ENCODE measurements at places on chromosomes 16 and 17.

DNA sequence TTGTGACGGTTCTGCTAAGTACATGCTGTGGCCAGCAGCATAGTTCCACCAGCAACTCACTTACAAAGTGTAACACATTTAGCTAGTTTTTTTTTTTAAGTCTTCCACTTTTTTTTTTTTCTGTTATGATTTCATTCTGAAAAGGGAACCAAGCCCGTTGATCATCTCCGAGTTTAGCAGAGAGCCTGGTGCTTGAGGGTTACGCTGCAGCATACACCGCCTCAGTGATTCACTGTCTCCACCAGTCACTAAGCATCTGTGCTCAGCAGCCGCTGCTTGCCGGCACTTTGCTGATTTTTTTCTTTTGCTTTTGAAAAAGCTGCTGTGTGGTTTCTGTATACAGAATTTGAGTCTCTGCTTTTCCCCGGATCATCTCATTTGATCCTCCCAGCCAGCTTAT is 194.5 kb upstream of the CDH13 start:
- DNase-seq = no peak

DNA sequence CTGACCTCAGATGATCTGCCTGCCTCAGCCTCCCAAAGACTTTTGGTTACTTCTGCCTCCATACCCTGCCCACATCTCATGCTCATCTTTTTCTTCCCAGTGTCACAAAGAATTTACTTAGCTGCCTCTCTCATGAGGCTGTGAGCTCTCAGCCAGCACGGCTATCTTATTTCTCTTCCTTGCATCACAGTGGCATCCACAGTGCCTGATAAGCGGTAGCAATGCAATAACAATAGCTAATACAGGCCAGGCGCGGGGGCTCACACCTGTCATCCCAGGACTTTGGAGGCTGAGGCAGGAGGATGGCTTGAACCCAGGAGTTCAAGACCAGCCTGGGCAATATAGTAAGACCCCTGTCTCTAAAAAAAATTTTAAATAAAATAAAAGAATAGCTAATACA is 15.5 kb upstream of the MARVELD3 start:
- DNase-seq = no peak

- no peak for DNase-seq
Measured at GRCh38 chr16:89798832-89799370, 17.5 kb downstream of the FANCA start.

- no peak for DNase-seq
Measured at GRCh38 chr17:62064791-62065563, at the start of gene MED13. Gene MED13, minus strand, starts transcription at chr17:62065278. Its CDS starts 73 bp downstream, at chr17:62065205.

- DNase-seq = no peak
Measured at GRCh38 chr17:44354582-44355561, 8.8 kb downstream of the FAM171A2 start.

- no peak for DNase-seq
Measured at GRCh38 chr17:74607221-74607620, 15.1 kb upstream of the CD300LD start.

GRCh38 chr17:42116705-42117396 is 4.3 kb downstream of the KAT2A start:
- DNase-seq = no peak

- DNase-seq = peak; percentile 93
Measured at GRCh38 chr17:7887038-7887481, 1.5 kb upstream of the CHD3 start.

GRCh38 chr17:29240477-29240876 is 6.2 kb upstream of the CRYBA1 start:
- no peak for DNase-seq

- no peak for DNase-seq
Measured at GRCh38 chr17:74839990-74840852, 19.5 kb downstream of the GRIN2C start.

GRCh38 chr17:32493571-32493970 is 6.8 kb downstream of the CDK5R1 start:
- no peak for DNase-seq

DNA sequence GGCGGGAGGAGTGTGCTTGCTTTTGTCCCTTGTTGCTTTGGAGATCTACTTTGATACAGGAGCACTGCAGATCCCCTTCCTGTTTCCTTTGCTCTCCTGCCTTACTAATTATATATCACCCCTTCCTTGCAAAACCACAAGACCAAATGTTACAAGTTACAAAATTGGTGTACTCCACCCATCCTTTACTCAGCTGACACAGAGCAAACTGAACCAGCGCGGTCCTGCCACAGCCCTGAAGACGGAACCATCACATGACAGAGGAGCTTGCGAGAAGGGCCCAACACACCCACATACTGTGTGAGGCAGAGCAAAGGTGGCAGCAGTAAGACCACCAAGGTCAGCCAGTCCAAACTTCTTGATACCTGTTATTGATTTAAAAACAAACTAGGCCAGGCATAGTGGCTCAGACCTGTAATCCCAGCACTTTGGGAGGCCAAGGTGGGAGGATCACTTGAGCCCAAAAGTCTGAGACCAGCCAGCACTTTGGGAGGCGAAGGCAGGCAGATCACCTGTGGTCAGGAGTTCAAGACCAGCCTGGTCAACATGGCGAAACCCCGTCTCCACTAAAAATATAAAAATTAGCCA is 33.2 kb downstream of the CYTH1 start:
- DNase-seq = no peak

DNA sequence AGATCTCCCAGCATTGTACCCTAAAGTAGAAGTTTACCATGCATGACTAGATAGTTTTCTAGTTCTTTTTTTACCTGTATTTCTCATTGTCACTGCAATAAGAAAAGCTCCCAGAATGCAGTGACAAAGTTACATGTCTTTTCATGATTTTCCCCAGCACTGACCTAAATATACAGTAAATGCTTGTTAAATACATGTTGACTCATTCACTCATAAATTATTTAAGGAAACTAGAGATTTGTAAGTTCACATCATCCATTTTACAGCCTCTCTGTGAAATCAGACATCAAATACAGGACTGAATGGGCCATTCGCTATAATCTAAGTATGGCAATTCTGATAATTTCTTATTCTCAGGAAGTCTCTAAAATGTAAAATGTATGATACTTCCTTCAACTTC is 258.9 kb upstream of the AXIN2 start:
- DNase-seq = no peak

- no peak for DNase-seq
Measured at GRCh38 chr16:31196324-31197088, 6.1 kb downstream of the PYCARD start.

DNA sequence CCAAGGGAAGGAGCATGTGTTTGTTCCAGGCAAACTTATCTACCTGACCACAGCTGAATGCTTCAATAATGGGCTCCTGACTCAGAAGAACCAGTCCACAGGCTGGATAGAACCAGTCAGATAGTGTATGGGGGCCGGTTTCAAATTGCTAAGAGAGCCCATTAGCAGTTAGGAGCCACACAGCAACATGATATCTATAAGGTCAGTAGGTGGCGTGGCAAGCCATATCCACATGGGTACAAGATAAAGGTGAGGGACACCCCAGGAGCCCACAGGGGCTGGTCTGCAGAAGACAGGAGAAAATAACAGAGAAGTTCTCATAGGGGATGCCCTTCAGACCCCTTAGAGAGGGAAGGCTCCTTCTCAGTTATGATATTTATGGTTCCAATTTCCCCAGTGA is 31.6 kb upstream of the CDRT15 start:
- no peak for DNase-seq

DNA sequence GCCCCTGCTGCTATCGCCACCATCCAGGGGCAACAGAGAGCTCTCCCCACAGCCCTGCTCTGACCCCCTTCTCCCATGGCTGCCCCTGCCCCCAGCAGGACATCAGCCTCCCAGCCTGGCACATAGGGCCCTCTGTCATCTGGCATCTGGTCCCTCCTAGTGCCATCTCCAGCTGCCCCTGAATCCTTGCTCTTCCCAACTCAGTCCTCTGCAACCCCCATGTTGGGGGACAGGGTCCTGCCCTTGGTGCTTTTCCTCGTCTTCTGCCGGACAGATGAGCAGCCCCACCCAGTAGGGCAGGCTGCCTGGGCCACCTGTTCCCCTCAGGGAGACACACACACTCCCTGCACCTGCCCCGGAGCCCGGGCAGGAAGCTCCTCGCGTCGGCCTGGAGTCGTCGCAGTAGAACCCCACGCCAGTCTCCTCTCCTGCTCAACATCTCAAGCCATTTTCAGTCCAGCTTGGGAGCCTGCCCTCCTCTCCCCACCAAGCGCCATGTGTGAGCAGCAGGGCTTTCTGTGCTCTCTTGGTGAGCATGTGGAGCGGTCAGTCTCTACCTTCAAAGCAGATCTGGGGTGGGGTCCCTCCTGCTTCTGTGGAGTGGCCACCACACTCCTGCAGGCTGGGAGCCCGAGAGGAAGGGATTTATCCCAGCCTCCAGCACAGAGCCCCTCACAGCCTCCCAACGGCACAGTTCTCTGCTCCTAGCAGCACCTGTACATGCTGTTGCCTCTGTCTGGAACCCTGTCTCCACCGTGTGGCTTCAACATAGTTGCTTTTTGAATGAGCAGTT is 28.2 kb downstream of the TNFRSF13B start:
- no peak for DNase-seq

DNA sequence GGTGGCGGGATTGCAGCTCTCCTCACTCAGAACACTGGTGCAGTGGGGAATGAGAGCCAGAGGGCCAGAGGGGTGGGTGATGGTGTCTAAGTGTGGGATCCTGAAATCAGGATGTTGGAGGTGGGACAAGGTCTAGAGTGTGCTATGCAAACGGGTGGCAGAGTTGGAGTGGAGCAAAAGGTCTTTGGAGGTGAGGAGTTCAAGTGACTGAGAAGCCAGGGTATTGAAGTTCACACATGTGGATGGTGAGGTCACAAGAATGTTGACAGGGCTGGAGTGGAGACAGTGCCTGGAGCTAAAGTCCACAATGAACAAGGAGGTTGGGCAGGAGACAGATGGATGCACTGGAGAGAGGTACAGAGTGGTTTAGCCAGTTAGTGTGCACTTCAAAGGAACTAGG is 38.3 kb upstream of the MAP3K14 start:
- DNase-seq = no peak

DNA sequence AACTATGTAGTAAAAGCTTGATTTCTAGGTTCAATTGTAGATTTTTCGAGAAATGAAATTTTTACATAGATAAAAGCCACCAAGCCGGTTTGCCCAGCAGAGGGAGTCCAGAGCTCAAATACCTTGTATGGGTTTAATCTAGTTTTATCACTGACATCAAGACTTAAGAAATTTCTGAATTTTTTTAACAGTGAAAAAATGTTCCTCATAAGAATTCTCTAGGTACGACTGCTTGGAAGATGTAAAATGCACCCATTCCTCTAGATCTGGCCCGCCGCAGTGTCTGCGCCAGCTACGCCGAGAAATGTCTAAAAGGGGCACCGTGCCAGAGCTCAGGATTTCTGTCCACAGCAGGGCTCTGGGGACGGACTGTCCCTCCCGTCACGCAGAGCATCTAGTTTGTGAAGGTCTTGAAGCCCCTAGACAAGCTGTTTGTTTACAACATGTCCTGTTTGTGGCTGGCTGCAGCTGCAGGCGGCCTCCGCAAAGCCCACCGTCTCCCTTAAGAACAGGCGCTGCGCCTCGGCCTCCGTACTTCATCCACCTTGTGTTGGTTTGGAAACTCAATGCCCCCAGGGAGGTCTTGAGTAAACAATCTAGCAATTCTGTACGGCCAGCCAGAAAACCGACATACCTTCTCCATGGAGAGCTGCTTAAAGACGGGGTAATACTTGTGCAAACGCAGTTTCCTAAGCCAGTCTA is 24.8 kb downstream of the MAP1LC3B start:
- DNase-seq = no peak

DNA sequence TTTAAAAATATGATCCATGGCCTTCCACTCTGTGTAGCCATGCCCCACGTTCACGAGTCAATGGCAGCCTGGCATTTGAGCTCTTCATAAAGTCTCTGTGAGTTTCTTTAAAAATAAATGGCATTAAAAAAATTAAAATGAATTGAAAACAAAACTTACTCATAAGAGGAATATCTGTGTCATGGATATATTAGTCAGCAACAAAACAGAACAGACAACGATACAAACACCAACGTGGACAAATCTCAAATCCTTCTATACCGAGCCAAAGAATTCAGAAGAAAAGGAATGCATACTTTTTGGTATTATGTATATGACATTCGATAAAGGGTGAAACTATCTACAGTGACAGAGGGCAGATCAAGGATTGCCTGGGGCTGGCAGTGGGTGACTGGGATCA is 8.2 kb upstream of the CMIP start:
- no peak for DNase-seq

DNA sequence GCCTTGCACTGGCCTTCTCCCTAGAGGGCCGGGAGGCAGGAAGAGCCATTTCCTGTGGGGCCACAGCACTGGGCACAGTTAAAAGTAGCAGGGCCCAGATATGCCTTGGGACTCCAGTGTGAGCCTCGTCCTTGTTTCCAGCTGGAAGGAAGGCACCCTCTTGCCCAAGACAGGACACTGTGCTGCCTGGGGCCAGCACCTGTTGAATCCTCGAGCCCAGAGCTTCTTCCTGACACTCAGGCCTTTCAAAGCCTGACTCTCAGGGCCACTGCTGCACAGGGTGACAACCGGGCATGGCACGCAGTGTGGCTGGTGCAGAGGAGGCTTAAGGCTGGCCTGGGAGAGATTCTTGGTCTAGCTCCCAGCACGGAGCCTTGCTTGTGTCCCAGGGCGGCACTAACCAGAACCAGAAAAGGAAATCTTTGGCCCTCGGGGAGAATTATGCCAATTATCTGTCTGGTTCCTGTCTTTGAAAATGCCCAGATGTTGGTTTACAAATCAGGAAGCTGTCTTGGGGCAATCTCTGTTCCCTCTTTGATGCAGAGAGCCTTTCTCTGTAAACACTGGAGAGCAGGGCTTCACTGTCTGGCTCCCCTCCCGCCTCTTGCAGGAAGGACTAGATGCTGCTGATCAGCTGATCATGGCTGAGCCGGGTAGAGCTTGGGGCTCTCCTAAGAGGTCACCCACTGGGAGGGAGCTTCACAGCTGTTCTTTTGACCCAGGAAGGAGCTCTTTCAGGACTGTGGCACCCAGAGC is 11.1 kb downstream of the LDHD start:
- DNase-seq = no peak

GRCh38 chr16:29663016-29663806 is at the start of gene SPN:
Gene SPN, plus strand, starts transcription at chr16:29663247. Its CDS starts 482 bp downstream, at chr16:29663729.
- no peak for DNase-seq

GRCh38 chr17:20246692-20247091 is 220.6 kb downstream of the LGALS9B start:
- no peak for DNase-seq

- DNase-seq = no peak
Measured at GRCh38 chr16:82888591-82889001, 261.8 kb downstream of the CDH13 start.

GRCh38 chr17:64580384-64581315 is 73.9 kb downstream of the CEP95 start:
- DNase-seq = no peak

DNA sequence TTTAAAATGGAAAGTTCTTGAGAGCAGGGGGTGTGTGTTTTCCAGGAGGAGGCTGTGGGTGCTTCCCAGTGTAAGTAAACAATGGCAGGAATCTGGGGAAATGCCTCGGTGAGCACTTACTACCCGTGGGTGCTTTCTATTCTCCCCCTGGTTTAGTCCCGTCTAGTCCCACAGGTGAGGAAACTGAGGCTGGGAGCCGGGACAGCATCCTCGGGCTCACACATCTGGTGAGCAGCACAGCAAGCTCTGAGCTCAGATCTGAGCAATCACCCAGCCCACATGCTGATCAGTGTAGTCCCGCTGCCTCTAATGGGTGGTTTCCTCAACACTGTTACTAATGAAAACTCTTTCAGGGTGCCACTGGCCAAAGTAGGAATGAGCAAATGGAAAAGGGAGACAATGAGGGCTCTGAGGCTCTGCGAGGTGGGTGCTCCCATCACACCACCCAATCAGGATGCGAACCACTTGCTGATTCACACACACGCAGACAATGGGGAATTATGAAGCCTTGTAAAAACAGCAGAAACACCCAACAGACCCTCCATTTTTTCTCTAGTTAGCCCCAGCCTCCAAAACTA is 202.6 kb downstream of the PARN start:
- DNase-seq = no peak
